ENCODE measurements at places on chromosomes 2 and 18.

- no peak for DNase-seq
These were observed at the start of gene PROC for GRCh38 chr2:127418300-127419111. Gene PROC, plus strand, starts transcription at chr2:127418427. Its CDS starts 1,516 bp downstream, at chr2:127419943.

- DNase-seq = no peak
These were observed 166.5 kb upstream of the COPS8 start for GRCh38 chr2:236919209-236919608.

GRCh38 chr18:57175532-57175931 is 28.6 kb downstream of the BOD1L2 start:
- no peak for DNase-seq

DNA sequence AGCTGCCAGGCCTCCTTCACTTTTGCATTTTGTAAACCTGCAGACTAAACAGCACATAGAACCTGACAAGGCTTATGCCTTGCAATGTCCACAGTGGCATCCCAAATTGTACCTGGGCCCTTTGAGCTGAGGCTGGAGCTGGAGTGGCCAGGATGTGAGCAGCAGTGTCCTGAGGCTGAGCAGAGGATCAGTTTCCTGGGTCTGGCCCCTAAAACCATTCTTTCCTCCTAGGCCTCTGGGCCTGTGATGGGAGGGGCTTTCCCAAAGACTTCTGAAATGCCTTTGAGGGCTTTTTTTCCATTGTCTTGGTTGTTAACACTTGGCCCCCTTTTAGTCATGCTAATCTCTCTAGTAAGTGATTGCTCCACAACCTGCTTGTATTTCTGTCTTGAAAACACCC is 32.8 kb downstream of the FSIP2 start:
- DNase-seq = no peak

DNA sequence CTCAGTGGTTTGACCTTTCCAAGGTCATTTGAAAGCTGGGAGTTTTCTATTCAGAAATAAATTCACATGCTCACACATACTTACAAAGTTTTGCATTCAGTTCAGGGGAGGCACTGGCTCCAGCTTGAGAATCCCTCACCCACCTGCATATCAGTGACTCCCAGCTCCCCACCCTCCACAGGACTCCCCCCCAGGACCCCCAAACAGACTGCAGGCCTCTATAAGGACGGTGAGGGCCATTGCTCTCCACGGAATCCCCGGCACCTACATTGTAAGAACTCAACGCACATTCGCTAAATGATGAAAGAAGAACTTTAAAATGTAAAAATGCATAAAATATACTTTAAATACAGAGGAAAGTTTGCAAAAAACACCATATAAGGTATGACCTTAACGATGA is 97.2 kb upstream of the TEX51 start:
- no peak for DNase-seq

- no peak for DNase-seq
These were observed 239.4 kb upstream of the TANK start for GRCh38 chr2:160920791-160921303.

- no peak for DNase-seq
These were observed 26.7 kb downstream of the POLI start for GRCh38 chr18:54296062-54296461.

DNA sequence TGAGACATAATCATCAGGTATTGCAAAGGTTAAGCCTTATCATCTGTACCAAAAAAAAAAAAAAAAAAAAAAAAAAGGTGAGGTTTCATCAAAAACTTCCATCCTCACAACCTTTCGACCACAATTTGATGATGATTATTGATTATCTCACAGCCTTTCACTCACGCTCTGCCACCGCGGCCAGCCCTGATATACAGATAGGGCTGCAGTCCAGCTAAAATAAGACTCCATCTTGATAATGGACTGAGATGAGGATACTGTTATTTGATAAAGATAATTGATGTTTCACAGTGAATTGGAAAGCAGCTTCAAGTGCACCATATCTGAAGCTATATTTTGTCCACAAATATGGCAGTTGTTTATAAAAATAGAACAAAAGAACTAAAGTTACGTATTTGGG is 159.7 kb upstream of the BOD1L2 start:
- DNase-seq = no peak

GRCh38 chr2:198385326-198385725 is 580.9 kb downstream of the PLCL1 start:
- DNase-seq = no peak

All from endothelial cell (in vitro differentiated cells).